ENCODE measurements at places on chromosomes 1 and 21. TPM values are rescaled to one million over a fixed set of nuclear protein-coding genes. Genes with fewer than 3 reads are reported as not detected.

The PTPRU gene
- total RNA-seq: 0.13 TPM

The PDZK1IP1 gene
- not detected for total RNA-seq

DNA sequence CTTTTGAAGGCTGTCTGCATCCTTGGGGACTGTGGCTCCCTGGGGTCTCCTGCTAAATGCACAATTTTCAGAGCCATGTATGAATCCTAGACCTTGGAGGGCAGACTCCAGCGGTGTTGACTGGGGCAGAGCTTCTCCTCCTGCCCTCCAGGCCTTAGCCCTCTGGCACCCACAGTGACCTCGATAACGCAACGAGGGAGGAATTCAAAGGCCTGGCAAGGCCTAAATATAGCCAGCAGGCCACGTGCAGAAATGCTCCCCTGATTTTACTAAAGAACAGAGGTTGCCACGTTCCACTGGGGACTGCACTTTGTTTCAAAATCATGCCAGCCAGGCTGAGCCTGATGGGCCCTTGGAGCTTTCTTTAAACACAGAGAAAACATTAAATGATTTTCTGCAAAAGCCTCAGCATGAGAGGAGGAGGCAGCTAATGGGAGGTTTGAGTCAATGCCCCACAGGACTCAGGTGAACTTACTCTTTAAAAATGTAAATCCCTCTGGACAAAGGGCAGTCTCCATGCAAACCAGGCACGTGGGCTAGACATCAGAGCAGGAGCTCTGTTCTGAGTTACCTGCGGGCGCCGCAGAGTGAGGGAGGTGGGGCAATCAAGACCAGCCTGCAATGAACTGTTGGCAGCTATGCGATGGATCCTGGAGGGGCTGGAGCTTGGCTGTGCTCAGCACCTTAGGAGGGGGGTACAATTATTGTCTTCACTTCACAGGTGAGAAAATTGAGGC lies 28.0 kb downstream of the GRIK3 start:
- DNase-seq: no peak

GRCh38 chr21:28431022-28431421 lies 561.7 kb downstream of the LTN1 start:
- DNase-seq: no peak

DNA sequence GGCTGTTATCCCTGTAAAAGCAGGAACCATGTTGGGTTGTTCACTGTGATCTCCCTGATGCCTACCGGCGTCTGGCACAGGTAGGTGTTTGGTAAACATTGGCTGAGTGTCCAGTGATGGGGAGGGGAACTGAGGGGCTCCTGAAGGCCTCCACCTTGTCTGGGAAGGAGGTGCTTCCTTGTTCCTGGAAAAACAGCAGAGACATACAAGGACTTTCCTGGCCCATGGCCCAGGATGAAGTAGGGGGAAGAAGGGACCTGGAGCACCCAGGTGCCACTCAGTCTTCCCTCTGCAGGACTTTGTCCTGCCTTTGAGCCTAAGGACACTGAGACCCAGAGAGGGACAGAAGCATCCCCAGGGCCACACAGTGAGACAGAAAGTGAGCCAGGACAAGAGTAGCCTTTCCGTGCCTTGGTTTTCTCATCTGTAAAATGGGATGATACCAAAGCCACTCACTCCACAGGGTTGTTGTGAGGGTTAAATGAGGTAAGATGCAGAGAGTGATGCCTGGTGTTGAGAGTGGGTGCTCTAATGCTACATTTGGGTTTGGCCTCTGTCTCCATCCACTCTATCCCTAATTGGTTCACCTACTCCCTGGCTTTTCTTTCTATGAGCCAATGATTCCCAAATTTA lies 6.1 kb upstream of the HEYL start:
- DNase-seq: no peak

- peak; percentile 86 for DNase-seq
Observed at GRCh38 chr1:111471012-111471411, 2.8 kb upstream of the C1orf162 start.

DNA sequence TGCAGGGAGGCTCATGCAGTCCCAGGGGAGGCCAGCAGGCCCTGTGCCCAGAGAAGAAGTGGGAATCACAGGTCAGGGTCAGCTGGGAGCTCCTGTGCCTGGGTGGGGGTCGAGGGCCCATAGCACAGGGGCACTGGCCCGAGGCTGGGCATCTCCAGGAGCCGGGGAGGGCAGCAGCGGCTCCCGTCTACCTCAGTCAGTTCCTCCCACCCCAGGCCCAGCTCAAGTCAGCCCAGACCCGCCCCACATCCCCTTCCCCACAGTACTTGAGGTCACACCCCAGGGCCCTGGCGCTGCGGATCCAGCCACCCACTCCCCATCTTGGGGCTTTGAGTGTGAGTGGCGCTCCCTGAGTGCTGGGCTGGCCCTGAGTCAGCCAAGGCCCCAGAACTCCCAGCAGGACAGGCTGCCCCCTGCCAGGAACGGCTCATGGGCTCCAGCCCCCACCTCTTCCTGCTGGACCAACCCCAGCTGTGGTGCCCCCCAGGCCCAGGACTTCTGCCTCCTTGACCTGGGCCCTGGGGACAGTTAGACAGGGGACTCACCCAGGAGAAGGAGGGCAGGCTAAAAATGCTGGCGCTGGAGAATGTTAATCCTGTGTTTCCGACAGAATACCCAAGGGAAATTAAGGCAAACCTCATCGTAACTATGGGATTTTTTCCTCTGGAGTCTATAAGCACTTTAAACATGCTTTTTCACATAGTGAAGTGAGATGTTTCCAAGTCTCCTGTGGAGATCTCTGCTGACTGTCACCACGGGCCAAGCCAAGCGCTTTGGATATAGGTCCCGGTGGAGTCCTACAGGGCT lies 68.8 kb upstream of the COL6A1 start:
- DNase-seq: no peak

- no peak for DNase-seq
Observed at GRCh38 chr1:38133756-38134155, 87.2 kb upstream of the POU3F1 start.
